IPS DF 19.7 (cell line): ENCODE measurements at places on chromosomes 6 and 20.

DNA sequence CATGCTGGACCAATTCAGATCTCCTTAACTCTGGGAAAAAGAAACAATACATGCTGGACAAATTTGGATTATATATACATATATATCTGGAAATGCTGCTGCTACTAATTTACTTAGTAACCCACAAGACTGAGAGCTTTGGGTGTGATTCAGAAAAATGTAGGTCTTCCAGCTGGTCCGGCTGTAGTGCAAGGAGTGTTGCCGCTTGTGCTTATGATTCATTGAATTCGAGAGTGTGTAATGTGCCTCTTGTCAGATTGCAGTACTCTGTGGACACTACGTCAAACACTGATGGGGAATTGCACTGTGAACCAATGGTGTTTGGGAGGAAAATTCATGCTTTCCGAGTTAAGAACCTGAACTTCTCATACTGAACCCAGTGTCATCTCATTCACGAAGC is 1155.5 kb downstream of the EPHA7 start:
- no peak for DNase-seq

DNA sequence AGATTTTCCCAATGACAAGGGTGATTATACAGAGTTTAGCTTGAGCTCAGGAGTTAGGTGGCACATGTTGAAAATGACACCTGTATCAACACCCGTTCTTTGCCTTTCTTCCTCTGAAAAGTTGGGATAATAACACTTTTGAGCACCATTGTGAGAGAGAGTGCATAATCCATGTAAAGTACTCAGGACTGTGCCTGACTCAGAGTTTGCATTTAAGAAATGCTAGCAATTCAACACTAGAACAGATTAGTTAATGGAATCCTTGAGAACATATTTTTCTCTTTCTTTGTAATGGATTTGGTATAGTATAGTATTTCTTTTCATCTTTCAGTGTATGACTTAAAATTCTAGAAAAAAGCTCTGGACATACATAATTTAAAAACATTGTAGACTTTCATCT is 449.2 kb downstream of the GJA1 start:
- no peak for DNase-seq

- no peak for DNase-seq
These were observed 457.3 kb upstream of the SULF2 start for GRCh38 chr20:48242623-48243022.

- no peak for DNase-seq
These were observed 31.0 kb downstream of the CDK5RAP1 start for GRCh38 chr20:33370291-33370690.

DNA sequence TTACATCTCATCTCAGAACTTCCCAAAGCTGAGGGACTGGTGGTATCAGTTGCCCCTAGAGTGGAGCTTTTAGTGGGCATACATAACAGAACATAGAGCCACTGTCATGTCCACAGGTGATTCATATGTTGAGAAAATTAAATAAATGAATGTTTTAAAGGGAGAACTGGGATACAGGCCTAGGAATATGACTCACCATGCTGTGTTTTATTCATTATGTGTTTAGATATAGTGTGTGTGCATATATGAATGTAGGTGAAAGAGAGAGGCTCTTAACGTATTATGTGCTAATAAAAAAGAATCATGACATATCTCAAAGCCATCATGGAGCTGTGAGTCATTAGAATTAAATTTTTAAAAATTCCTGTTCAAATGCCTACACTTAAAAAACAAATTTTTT is 332.2 kb upstream of the RSPO3 start:
- DNase-seq: no peak

DNA sequence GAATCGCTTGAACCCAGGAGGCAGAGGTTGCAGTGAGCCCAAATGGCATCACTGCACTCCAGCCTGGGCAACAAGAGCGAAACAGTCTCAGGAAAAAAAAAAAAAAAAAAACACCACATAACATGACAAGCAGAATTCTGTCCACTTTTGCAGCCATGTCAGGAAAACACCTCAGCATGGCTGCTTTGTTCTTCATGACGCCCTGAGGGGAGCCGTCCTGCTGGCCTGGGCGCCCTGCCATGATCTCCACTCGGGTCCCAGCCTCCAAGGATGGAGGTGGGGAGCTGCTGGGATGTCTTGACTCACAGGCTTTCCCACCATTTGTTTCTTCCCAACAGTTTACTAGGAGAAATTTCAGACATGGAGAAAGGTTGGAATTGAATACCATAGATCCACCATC is 42.2 kb downstream of the SNX9 start:
- no peak for DNase-seq

DNA sequence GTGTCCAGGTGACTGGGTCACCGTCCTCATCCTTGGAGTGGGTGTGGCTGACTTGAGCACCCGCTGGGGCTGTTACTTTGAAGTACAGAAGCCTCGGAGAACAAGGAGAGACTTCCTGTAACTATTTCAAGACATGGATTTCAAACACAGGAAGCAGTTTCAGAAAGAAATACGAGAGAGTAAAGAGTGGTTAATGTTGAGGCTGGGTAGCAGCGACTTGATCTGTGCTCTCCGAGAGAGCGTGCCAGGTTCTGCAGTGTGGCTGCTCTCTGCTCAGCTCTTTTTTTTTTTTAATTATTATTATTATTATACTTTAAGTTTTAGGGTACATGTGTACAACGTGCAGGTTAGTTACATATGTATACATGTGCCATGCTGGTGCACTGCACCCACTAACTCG is 17.5 kb upstream of the EFCAB8 start:
- no peak for DNase-seq

DNA sequence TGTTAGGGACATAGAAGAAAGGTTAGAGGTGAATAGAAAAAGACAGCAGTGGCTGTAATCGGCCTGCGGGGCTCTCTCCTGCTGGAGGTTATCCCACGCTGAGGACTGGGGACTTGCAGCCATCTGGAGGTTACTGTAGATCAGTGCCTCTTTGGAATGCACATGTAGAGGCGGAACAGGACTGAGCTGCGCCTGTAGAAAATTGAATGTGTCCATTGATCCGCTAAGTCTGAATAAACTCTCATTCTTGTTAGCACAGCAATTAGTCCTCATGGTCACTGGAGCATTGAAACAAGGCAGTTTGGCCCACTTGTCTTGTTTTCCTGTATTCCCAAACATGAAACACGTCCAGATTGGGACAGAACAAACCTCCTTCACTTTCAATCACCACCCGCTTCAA is 46.3 kb upstream of the F13A1 start:
- no peak for DNase-seq

DNA sequence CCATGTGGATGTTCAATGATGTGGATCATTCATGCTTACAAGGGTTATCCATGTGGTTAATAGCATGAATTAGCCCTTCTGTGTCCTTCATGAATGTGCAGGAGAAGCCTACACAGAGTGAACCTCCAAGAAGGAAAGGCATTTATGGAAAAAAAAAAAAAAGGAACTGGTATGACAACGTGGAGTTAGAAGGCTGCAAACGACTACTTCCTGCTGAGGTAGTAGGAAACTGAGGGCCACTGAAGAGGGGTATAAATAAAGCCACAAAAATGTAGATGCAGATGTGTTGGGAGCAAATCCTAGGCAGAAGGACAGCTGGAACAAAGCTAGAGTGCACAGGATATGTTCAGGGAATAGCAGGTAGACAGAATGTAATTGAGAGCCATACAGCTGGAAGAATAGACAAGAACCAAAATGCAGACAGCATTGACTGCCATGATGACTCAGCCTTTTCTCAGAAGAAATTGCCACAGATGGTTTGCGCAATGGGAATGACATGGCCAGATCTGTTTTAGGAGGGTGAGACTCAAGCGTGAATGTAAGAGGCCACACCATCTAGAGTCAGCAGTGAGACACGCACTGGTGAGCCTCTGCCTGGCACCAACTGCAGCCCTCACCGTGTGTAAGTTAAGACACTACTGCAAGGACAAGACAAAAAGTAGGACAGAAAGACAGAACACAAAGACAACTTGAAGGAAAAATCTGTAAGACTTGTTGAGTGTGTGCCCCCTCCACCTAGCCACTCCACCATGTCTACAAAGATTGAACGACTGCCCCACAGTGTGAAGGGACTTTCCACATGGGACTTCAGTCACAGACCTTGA is 79.8 kb downstream of the KIF13A start:
- DNase-seq: no peak

DNA sequence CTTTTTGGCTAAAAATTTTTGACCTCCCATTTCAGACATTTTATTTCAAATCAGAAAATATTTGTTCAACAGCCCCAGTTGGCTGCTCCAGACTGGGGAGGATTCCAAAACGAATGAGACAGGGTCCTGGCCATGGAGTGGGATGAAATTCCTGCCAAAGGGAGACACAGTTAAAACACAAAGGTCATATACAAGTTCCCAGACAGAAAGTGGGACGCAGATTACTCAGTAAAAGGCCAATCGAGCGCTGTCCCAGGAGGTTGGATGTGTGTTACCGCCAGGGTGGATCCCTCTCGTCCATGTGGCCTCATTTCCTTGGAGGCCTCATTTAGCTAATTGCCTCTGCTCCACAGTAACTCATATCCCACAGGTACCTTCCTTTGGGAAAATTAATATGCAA is 41.8 kb upstream of the NNAT start:
- DNase-seq: no peak

DNA sequence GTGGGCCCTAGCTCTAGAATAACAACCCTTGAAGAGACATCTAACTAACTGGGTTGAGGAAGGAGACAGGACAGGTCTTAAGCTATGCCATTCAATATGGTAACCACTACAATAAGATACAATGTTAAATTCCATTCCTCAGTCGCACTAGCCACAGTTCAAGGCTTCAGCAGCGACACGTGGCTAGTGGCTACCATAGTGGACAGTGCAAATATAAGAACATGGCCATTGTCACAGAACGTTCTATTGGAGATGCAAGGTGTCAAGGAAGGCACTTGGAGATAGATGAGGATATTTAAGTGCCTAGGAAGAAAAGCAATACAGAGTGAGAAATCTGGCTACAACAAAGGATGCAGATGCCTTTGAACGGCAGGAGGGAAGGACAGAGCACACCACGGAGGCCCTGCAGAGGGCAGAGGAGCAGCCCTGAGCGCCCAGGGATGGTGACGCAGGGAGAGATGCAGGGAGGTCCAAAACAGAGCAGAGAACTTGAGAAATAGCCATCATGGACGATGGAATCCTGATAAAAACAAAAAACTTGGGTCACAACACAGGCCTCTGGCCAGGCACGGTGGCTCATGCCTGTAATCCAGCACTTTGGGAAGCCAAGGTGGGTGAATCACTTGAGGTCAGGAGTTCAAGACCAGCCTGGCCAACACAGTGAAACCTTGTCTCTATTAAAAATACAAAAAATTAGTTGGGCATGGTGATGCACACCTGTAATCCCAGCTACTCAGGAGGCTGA is 140.7 kb downstream of the ZMYND8 start:
- no peak for DNase-seq

DNA sequence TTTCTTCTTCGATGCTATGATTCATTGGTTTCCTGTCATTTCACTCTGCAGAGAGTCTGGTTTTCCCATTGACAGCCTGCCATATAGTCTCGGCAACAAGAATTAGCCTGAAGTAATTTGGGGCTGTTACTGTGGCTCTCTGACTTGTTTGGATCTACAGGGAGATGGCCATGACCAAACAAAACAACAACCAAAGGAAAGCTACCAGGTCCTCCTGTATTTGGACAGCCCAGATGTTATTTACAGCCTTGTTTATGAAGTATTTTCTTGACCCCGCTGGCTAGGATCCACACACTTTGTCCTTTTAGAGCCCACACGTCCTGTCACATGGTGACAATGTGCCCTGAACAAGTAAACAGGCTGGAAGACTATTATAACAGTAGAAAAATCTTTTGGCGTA is 111.4 kb upstream of the PREP start:
- no peak for DNase-seq

GRCh38 chr6:95203153-95203754 is 374.1 kb upstream of the MANEA start:
- DNase-seq: no peak

DNA sequence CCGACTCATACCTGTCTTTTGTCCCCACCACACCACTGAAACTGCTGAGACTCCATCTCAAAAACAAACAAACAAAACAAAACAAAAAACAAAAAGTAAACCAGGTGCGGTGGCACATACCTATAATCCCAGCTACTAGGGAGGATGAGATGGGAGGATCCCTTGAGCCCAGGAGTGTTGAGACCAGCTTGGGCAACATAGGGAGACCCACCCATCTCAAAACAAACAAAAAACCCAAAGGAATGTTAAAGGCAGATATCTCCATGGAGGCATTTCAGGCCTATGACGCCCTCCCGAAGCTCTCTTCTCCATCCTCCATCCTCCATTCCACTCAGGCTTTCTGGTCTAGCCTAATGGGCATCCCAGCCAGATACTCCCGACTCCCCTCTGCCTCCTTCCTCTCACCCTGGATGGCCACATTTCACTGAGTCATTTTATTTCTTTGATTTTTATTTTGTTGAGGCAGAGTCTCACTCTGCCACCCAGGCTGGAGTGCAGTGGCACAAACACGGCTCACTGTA is 3.2 kb upstream of the SLC4A11 start:
- no peak for DNase-seq
